ENCODE measurements at places on chromosomes 4 and X. TPM values are rescaled to one million over a fixed set of nuclear protein-coding genes. Genes with fewer than 3 reads are reported as not detected.

DNA sequence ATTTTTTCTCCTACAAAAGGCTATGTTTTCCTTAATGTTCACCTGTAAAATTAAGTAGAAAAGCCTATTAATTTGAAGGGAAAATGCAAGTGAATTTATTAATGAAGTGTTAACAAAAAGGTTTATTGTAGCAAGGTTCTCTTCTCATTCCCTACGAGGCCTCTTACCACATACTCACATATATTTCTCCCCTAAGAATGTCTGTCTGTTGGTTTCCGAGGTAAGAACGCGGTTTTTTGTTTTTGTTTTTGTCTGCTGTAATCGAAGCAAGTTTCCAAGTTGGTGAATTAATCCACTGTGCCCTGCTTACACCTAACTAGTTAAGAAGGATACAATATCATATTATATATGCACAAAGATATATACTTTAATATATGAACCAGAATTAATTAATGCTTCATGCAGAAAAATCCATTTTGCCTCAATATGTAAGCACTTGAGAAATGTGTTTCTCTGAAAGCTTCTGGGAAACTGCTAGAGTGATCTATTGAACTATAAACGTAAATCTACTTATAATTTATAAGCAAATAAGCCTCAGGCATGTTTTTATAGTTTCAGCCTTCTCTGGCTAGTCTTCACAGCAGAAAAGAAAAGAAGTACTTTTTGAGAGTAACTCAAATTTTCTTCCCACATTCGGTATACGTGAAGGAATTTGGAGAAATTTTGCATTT lies 120.8 kb downstream of the EGF start:
- DNase-seq = no peak

DNA sequence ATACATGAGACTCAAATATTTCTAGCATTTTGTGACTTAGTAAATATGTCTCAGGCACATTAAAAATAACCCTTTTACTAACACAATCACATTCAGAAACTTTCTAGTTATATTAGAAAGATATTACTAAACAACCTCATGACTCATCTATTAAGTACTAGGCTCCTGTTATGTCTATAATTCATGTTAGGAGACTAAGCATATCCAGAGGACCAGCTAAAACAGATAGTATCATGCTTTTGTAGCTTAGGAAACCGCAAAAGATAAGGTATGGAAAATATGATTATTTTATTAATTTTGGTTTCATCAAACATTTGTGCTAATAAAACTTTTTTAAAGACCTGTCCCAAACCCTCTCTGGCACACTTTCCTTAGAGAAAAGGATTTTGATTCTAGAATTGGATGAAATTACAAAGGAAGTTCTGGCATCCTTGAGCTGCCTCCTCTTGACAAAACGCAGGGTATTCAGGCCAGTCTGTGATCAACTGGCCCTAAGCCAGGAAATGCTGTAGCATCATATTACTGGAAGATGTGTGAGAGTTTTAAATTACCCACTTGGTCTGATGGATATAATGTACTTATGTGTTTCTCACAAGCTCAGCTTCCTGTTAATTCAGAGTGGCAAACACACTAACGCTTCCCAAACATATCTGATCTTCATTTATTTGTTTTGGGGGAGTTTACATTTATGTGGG lies 60.4 kb downstream of the NRK start:
- DNase-seq = no peak

- no peak for DNase-seq
Measured at GRCh38 chr4:155761047-155761446, 2.2 kb downstream of the GUCY1B1 start.

DNA sequence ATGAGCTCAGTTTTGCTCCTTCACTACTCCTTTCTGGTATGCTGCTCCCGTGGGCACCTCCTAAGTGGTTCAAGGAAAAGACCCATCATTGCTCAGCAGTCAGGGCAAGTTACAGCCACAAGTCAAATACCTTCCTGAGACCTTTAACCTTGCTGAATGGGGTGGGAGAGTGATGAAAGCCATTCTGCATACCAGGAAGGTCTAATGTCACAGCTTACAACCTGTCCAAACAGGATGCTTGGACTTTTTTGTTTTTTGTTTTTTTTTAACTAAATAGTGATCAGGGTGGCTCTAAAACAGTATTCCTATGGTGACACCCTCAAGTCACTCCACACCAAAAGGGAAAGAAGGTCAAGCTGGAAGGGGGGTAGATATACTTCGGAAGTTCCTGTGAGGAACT lies 93.1 kb downstream of the GPC3 start:
- no peak for DNase-seq

DNA sequence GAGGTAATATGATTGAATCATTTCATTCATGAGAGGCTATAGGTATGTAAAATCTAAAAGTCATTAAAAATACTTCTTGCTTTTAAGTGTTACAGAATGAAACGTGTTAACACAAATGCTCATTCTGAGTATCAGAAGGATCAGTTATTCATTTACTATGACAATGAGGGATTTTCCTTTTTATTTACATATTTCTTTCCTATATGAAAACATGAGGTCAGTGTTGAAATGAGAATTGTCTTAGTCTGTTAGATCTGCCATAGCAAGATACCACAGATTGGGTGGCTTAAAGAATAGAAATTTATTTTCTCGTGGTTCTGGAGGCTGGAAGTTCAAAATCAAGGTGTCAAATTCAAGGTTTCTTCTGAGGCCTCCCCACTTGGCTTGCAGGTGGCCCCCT lies 181.2 kb downstream of the ARHGAP10 start:
- DNase-seq = no peak

- peak; percentile 39 for DNase-seq
Measured at GRCh38 chr4:47839259-47839658, 1.4 kb upstream of the CORIN start.

DNA sequence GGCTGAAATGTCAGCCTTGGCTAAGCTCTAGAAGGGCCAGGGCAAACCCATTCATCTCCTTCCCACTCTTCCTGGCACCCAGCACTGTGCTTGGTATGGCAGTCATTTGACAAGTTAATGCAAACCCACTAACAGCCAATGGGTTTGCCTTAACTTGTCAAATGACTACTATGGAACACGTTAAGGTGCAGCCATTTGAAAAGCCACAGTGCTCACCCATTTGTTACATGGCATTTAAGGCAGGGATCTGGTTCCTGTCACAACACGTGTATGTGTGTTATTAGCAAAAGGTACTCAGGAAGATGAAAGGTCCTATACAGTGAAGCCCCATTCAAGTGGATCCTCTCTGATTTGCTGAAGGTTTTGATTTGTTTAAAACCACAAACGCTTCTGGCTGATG lies 7.2 kb downstream of the CRMP1 start:
- no peak for DNase-seq

Gene SRPK3
- not detected for total RNA-seq

Gene ODAPH
- not detected for total RNA-seq

Gene TMEM192
- total RNA-seq = 11.6 TPM
